ENCODE measurements at places on chromosomes 4 and X.

GRCh38 chr4:84547211-84547610 is 35.7 kb upstream of the CDS1 start:
- DNase-seq: no peak

DNA sequence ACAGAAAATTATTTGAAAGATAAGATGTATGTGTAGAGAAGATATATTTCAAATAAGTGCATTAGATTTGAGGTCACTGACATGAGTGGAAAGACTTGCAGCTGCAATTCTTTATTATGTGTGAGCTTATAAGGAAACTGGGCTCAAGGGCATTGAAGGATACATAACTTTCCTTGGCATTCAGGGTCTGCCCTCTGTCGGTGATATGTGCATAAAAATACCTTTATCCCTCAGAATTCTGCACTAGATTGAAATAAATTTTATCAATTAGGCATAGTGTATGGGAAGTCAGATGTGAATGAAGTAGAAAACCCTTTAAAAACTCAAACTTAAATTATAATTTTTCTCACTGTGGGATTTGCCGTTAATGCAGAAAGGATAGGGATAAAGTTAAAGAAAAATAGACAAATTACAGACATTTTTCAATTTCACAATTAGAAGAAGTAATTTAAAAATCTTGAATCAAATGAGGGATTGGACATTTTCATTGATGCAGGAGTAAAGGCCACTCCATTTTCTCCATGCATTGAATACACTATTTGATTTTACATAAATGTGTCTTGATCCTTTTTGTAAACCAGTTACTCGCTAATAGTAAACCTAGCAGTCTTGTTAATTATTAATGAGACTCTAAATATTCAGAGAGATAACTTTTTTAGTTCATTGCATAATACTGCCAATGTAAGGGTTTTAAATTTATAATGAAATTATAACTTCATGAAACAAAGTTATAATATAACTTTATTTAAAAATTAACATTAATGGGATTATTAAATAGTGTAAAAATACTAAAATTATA is 21.0 kb upstream of the ETNPPL start:
- DNase-seq: no peak

- no peak for DNase-seq
These were observed 179.8 kb downstream of the SLIT2 start for GRCh38 chr4:20431543-20431951.

DNA sequence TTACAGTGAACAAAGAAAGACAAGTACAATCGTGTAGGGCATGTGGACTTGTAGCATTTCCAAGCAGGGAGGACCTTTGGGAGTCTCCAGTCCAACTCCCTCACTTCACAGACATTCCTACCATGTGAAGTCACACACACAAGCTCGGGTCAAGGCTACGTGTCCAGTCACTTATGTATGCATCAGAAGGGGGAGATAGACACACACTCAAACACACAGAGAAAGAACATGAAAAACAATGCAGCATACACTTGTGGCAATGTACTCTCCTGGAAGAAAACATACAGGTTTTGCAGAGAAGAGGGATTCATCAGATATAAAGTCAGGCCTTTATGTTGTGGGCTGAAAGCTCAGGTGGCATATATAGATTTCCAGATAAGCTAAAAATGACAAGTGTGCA is 136.1 kb upstream of the MID1 start:
- DNase-seq: no peak

DNA sequence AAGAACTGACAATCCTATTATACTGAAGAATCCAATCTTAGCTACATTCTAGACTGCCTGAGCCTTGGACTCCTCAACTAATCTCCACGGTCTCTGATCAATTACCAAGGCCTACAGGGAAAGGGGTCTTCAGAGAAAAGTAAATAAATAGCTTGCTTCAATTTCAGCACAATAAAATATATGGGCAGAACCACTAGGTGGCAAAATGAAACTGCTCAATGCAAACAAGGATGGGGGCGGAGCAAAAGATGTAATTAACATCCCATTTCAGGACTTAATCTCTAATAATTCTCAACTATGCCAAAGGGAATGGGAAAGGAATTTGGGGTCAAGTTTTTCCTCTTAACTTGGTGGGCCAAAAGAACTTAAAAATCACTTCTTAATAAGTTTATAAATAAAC is 78.4 kb upstream of the MAP3K15 start:
- no peak for DNase-seq

DNA sequence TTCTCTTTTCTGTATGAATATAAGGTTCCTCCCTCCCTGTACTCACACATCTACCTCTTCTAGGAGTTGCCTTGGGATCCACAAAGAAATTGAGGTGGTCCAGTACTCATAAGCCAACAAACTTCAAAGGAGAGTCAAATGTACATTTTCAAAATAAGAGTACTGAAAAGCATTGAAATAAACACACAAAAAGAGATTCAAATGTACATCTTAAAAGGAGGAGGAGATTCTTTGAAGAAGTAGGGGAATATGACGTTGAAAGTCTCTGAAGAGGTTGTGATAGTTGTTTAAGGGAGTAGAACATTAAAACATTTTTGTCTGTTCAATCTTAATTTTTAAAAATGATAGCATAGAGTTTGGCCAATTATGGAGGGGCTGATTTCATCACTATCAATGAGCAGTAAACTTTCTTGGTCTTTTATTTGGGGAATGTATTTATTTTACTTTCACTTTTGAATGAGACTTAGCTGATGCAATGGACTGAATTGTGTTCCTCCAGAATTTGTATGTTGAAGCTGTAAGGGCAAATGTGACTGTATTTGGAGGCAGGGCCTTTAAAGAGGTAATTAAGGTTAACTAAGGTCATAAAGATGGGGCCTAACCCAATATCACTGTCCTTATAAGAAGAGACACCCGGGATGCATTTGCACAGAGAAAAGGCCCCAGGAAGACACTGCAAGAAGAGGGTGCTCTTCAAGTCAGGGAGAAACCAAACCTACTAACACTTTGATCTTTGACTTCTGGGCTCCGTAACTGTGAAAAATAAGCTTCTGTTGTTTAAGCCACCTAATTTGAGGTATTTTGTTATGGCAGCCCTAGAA is 226.3 kb upstream of the PGRMC2 start:
- DNase-seq: no peak
